H7 (cell line): ENCODE measurements at places on chromosomes 6 and 20.

DNA sequence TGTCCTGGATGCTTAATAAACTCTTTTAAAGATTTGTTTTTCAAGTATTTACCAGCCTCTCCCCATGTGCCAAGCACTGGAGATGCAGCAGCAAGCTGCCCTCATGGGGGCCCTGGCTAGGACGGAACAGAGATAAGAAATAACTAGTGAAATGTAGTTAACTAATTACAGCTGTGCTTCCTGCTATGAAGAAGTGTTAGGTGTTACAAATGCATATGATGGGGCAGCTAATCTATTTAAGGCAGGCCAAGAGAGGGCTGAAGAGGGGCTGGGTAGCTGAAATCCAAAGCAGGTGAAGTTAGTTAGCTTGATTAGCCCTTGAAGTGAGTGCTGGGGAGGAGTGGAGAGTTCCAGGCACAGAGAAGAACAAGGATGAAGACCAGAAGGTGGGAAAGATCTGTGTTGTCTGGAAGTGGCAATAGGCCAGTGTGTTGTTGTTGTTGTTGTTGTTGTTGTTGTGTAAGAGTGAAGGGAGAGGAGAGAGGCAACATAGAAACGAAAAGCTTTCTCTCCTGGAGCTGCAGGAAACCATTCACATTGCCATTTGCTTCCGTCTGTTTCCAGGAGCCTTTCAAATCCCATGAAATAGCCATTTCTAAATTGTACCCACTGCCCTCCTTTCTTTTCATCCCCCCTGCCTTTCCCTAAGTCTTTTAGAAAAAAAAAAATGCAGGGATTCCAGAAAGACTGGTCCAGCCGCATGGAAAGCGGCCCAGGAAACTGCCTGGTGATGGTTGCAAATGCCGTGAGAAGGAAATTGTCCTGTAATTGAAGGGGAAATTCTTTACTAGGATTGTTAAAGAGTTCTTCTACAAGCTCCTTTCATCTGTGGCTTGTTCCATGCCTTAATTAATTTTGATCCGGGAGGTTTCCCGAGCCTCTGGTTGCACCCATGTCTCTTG lies 119.6 kb downstream of the TFAP2C start:
- DNase-seq, result no peak

DNA sequence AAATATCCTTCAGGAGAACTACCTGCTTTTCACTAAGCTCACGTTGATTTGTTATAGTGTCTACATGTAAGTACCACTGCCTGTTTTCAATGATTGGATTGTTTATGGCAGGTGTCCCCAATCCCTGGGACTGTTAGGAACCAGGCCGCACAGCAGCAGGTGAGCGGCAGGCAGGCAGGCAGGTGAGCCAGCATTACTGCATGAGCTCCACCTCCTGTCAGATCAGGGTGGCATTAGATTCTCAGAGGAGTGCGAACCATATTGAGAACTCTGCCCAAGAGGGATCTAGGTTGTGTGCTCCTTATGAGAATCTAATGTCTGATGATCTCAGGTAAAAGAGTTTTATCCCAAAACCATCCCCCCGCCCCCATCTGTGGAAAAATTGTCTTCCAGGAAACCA lies 303.3 kb downstream of the EYA4 start:
- DNase-seq, result no peak

DNA sequence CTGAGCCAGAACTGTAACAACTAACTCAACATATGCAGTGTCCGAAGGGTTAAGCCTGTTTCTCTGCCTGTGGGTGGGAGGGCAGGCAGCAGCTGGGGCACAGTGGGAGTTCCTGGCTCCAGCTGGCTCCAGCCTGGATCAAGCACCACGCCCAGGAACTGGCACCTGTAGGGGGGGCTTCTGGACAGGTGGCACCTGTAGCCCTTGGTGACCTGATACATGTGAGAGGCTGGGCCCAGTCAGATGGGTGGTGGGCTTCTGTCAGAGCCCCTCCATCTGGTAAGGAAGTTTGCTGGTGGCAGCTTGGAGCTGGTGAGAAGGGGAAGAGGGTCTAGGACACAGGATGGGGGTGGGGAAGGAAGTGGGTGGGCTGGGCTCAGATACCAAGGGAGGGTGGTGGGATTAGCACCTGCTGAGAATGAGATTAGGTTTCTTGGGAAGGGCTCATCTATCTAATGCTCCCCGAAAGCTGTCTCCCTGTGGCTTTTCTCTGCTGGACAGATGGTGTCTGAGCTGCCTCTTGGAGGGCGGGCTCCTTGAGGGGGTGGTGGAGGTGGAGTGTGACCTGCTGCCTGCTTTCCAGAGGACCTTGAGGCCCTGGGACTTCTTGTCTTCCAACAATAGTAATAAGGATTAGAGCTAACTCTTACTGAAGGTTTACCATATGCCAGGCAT lies 28.5 kb downstream of the BCL2L1 start:
- DNase-seq, result peak; percentile 65

GRCh38 chr20:10476319-10476724 lies 41.2 kb downstream of the SLX4IP start:
- no peak for DNase-seq

DNA sequence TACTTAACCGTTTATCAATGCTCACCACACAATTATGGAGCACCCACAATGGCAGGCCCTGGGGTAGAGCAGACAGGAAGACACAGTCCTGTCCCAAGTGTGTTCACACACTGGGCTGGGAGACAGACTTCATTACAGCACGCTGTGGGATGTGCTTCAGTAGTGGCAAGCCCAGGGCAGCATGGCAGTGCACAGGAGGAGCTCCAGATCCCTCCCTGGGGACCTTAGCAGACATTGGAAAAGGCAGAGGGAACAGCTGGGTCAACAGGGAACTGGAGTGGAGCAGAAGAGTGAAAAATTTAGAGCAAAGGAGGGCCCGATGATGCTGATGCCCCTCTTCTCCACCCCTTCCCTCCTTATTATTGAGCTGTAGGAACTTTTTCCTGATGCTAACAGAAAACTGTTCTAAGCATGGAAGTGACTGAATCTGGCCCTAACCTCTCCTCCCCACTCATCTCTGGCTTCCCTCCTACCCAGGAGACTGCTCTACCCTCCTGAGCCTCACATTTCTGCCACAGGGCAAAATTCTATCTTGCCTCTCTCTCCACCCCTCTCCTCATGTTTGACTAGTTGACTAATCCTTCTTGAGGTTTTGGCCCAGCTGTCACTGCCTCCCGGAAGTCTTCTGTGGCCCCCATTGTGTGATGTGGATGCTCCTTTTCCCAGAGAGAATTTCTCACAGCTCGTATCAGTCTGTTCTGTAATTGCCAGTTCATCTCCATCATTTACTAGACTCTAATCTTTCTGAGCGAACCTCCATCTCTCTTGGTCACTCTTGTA lies 41.3 kb upstream of the NOP56 start:
- DNase-seq, result no peak

DNA sequence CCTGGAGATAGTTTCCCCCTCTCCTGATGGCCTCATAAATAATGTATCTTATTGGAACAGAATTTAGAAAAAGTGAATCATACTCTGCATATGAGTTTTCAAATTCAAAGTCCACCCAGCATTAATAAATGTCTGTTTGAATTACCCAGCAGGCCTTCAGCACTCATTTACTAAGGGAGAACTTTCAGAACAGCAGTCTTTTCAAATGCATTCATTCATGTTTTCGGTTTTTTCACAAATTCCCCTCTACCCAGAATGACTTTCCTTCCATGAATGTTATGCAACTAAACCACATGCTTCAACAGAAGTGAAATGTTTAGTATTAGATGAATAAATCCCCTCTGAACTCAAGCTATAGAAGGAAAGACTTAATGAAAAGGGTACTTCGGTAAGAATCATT lies 92.4 kb downstream of the RTN4IP1 start:
- DNase-seq, result no peak

GRCh38 chr6:4939241-4939640 lies 64.6 kb downstream of the RPP40 start:
- DNase-seq, result no peak

DNA sequence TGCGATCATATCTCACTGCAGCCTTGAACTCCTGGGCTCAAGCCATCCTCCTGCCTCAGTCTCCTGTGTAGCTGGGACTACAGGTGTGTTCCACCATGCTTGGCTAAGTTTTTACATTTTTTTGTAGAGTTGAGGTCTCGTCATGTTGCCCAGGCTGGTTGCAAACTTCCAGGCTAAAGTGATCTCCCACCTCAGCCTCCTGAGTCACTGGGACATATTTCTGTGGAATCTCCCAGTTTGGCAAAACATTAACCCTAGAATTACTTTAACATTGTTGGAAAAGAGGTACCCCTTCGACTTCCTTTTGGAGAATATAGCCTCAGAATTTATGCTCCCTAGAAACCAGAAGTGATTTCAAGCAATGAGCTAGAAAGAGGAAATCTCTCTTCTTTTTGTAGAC lies 57.2 kb downstream of the SHLD1 start:
- no peak for DNase-seq

- DNase-seq, result no peak
Measured at GRCh38 chr6:2173203-2173961, 72.0 kb downstream of the GMDS start.

DNA sequence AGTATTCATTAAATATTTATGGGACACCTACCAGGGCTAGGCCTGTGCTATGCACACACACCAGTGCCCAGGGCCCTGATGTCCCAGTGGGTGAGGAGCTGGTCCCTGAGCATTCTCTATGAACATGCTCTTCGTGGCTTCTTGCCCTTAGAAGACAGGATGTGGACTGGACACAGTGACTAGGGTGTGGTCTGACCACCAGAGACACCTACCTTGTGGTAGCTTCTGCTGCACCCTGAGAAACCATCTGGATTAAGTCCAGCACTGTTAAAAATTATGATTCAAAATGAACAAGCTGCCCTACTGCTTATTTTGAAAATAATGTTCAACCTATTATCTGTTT lies 112.9 kb upstream of the RPS6KA2 start:
- no peak for DNase-seq

- no peak for DNase-seq
Measured at GRCh38 chr6:111680015-111680712, 74.5 kb upstream of the TRAF3IP2 start.

GRCh38 chr20:49835031-49835430 lies 22.4 kb downstream of the SLC9A8 start:
- DNase-seq, result no peak

- no peak for DNase-seq
Measured at GRCh38 chr6:148021165-148021564, 321.5 kb upstream of the SASH1 start.

GRCh38 chr20:1108437-1108920 lies 9.9 kb upstream of the PSMF1 start:
- DNase-seq, result peak; percentile 67

GRCh38 chr20:8492173-8492572 lies 360.1 kb downstream of the PLCB1 start:
- no peak for DNase-seq

DNA sequence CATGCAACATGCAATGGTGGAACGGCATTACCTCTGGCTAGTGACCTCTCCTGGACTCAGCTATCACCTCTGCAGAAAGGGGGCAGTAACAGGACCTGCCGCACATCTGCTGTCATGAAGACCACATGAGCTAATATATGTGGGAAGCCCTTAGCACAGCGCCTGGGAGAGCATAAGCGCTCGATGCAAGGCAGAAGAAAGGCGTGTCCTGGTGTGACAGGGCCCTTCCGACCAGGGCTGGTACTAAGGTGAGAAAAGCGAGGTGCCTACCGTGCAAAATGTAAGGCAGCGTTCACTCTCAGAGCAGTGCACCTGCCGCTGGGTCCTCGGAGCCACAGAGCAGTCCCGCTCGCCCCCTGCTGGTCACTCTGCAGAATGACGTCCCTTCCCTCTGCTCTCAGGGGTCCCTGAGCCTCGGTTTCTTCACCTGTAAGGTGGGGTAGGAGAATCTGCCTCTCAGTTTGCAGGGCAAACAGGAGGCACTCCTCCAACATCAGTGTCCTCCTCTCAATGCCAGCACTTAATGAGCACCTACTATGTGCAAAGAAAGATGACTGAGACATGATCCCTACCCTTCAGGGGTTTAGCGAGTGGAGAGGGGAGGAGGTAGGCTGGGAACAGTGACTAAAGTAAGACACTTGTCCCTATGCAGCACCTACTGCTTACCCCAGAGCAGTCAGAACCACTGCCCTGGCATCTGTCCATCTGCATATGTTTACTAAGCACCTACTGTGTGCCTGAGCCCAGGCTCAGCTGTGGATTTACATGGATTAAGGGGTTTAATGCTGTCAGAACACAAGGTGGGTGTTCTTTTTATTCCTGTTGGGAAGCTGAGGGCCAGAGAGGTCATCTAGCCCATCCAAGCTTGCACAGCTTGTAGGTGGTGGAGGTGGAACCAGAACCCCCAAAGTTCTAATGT lies 41.1 kb upstream of the PTGIS start:
- peak; percentile 87 for DNase-seq

- no peak for DNase-seq
Measured at GRCh38 chr20:20459726-20460125, 91.8 kb downstream of the INSM1 start.

GRCh38 chr20:47753576-47754387 lies 31.5 kb downstream of the SULF2 start:
- DNase-seq, result no peak

DNA sequence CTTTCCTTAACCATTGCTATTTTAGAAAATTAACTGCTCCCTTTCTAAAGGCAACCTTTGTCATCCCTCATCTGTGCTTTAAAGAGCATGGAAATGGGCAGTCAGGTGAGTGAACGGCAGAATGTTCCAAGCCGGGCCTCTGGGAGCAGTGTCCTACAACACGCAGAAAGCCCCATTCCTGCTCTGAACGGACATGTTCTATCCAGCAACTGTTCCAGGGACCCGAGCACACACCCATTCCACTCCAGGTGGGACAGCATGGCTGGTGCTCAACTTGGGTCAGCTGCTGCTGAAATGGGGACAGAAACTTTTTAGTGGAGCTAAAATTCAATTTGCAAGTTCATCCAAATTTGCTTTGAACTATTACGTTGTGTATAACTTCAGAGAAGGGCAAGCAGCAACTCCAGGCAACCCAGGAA lies 26.7 kb downstream of the DIDO1 start:
- peak; percentile 84 for DNase-seq

- no peak for DNase-seq
Measured at GRCh38 chr6:41498968-41499599, 47.1 kb upstream of the FOXP4 start.

DNA sequence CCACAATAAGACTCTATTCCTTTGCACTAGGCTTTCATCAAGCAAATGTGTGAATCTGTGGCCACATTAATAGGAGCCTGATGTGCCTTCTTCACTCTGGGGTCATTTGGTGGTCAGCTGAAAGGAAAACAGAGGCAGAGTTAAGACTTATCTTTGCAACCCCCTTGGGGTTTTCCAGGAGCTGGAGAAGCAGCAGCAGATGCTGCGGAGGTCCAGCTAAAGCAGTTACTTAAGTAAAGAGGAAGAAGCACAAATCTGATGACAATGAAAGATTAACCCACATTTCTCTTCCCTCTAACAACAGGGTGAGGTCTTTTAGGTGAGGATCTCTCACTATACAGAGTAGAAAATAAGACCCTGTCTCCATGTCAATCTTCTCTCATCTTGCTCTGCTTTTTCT lies 45.4 kb upstream of the QKI start:
- DNase-seq, result no peak
